Activated T-helper 1 cell treated with anti-CD3 and anti-CD28 coated beads, Interleukin-2, amount 50 U/mL, for 16 hours (primary cell): ENCODE measurements at places on chromosomes 3 and 15.

- no peak for DNase-seq
Measured at GRCh38 chr3:120472121-120472844, 21.5 kb upstream of the FSTL1 start.

DNA sequence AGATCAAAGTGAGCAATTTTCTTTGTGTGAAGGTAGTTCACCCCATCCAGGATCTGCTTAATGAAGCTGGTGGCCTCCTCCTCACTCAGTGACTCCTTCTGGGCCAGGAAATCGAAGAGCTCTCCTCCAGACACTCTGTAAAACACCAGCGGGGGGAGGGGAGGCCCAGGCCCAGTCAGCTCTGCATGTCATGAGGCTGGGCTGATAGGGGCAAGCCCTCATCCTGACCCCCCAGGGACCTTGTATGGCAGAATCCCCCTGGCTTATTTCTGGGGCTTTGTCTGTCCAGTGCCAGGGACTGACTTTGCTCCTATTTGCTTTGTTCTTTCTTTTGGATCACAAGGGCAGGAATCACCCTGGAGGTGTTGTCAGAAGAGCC, 74.9 kb downstream of the DAPK2 start:
- DNase-seq: peak; percentile 20

DNA sequence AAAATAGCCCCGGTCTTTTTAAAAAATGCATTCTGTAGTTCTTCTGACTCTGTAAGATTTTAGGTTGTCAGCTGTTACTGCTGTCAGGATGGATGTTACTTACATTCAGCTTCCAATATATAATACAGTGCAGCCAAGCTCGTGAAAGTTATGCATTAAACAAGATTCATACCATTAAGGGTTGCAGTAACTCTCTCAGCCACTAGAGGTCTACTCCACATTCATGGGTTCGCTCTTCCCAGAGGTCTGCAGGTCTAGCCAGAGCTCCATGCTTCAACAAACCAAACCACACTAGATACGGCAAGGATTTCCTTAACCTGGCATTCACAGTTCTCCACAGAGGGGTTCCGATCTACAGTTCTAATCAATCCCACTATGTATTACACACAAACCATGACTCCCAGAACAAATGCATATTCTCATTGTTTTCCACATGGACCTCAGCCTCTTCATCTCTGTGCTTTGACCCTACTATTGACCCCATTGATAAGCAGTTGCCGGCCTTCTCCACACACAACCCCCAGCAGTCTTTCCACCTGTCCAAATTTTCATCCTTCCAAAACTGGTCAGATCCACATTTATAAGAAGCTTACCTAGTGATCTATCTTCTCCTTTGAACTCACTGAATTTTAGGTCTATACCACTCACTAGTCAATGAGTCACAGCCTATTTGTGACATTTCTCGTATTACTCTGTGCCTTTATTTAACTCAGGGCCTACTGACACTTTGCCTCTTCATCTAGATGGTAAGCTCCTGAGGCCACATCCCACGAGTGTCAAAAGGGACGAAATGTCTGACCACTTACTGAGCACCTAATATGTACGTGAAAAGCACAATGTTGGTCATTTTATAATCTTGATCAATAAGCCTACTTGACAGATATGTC, 33.7 kb downstream of the RORA start:
- DNase-seq: no peak

DNA sequence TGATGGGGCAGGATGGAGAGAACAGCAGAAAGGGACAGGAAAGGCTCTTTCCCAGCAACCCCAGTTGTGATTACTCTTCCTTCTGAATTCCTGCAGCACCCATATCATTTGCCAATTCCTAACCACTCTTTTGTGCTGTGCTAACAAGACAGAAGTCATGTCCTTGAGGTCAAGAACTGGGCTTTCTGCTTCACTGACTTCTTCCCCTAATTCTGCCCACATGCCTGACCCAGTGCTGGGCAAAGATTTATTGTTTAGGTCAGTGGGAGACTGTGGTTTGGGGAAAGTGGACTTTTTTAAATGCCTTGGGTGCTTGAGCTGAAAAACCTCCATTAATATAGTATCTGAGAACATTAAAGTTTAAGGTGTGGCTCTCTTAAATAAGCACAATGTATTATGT, 4.2 kb upstream of the EFCAB12 start:
- DNase-seq: no peak

GRCh38 chr3:165125836-165126235, 47.5 kb upstream of the SI start:
- DNase-seq: no peak

DNA sequence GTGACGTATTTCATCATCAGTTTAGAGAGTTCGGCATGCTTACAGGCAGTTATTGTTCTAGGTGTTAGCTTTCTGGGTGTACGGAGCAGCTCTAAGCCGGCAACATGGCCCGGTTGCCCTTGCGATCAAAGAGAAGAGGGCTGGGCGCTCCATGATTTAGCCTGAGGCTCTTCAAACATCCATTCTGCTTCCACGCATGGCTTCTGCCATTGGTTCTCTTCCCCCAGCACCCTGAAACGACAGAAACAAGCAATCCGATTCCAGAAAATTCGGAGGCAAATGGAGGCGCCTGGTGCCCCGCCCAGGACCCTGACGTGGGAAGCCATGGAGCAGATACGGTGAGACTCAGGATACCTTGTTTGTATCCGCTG, 574 bp downstream of the NGRN start:
- DNase-seq: peak; percentile 16

DNA sequence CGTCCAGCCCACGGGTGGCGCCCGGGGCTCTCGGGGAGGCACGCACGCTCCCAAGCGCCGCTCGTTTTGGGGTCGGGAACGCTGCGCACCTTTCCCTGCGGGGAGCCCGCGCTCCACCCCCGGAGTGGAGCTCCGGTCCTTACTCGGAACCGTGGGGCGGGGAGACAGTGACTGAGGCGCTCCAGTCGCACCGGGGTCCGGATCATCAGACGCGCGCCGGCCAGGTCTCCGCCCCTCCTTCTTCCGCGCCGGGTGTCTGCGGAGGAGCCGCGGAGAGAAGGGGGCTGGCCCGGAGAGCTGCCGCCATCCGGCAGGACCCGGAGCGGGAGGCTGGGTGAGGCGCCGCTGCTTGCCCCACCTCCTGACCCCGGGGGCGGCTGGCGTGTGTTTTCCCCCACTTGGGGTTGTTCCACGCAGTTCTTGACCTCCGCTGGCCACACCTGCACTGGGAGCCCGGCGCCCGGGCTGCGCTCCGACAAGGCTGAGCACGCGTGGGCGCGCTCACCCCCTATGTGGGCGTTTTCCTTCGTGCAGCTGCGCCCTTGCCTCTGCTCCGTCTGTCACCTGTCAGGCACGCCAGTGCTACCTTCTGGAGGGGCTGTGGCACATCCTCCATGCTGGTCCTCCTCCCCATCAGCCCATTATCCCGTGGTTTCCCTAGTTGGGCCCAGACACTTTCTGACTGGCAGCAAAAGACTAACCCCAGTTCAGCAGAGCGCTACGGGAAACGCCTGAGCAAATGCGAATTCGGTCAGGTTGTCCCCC, at the start of gene MCF2L2:
Gene MCF2L2, minus strand, starts transcription at position 173 of the 765 bp plus-strand sequence. CDS start 642 bp downstream, outside the sequence.
- peak; percentile 46 for DNase-seq

DNA sequence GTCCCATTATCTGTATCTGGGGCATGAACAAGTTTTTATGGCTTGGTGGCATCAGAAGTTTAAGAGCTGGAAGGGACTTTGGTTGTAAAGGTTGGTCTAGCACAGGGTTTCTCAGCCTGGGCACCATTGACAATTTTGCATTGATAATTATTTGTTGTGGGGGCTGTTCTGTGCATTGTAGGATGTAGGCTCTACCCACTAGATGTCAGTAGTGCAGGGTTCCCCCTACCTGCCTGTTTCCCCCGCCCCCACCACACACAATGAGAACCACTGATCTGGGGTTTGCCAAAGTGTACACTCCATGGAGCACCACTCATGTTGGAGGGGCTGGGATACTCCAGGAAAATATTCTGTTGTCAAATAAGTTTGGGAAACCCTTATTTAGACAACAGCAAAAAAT, 42.7 kb downstream of the PLCL2 start:
- DNase-seq: no peak

GRCh38 chr3:8776406-8776805, 7.0 kb upstream of the OXTR start:
- DNase-seq: no peak

DNA sequence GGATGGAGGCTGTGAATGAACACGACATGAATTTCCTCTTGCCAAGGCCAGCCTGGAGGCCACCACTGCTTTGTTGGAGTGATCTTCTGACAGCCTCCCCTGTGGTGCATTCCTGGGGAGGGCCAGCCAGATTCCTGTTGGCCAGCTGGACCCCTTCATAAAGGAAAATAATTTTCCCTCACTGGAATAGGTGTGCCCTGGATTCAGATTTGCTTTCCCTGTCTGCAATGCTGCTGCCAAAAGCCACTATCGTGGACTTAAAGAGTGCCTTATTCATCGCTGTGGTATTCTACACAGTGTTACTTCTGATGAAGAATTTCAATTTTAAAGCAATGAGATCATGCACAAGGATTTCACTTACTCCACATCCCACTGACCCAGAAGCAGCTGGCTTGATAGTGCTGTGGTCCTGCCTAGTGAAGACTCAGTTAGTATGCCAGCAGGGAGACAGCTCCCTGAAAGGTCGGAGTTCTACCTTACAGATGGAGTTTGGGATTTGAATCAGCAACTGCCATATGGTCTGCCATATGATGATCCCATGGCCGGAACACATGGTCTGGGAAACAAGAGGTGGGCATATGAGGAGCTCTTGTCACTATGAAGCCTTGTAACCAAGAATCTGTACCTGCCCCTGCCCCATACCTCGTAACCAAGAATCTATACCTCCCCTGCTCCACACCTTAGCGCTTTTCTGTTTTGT, 145.2 kb downstream of the KLF13 start:
- no peak for DNase-seq

DNA sequence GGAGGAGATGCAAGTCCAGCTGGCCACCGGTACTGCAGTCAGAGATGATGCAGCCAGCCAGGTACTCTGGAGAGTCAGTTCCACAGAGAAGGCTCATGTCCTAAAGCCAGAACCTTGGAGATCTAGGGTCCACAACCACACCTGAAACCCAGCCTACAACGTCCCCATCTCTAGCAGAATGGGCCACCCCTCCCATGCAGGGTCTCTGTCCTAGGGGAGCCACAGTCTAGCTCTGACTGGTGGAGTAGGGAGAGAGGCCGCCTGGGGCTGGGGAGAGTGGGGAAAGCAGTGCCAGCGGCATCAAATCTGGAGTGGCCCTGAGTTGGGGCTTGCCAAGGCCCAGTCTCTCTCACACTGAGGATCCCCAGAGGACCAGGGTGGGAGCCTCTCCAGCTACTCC, 43.5 kb downstream of the PTH1R start:
- no peak for DNase-seq

GRCh38 chr3:191499307-191500080, 38.5 kb downstream of the PYDC2 start:
- DNase-seq: no peak

- DNase-seq: no peak
Measured at GRCh38 chr3:2465842-2466241, 367.2 kb downstream of the CNTN4 start.

DNA sequence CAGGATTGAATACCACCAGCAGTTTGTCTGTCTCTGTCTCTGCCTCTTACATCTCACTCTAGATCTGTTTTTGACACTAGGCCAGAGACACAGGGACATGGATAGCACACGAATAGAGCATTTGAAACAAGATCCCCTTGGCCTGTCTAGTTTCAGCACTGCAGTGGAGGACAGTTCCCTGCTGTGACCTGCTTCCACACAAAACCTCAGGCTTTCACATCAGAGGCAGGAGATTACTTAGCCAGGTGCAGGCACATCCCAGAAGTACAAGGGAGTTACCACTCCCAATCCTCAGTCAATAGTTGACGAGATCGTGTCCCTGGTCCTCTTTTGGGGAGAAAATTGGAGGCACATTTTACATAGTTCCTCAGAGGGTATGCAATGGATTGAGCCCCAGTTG, 34.0 kb upstream of the CCK start:
- no peak for DNase-seq

DNA sequence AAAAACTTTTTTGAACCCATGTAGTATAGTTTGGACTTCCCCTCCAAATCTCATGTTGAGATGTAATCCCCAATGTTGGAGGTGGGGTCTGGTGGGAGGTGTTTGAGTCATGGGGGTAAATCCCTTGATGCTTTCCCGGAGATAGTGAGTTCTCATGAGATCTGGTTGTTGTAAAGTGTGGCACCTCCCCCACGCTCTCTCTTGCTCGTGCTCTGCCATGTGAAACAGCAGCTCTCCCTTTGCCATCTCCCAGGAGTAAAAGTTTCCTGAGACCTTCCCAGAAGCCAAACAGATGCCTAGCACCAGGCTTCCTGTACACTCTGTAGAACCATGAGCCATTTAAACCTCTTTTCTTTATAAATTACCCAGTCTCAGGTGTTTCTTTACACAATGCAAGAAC, 16.0 kb upstream of the RNU6-1 start:
- no peak for DNase-seq

DNA sequence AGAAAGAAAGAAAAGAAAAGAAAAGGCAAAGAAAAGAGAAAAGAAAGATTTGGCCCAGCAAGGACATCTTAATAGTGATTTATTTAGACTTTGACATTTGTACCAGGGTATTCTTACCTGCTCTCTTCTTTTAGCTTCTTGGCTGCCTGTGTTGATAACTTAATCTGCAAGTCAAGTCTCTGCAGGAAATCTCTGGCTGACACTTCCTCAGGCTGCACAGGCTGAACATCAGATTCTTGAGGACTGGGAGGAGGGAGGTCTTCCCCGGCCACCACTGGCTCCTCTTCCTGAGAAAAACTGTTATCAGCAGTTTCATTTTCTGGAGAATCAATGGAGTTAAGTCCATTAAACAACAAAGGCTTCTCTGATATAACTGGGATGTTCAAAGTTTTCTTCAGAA, 12.8 kb downstream of the LYSMD2 start:
- DNase-seq: no peak

DNA sequence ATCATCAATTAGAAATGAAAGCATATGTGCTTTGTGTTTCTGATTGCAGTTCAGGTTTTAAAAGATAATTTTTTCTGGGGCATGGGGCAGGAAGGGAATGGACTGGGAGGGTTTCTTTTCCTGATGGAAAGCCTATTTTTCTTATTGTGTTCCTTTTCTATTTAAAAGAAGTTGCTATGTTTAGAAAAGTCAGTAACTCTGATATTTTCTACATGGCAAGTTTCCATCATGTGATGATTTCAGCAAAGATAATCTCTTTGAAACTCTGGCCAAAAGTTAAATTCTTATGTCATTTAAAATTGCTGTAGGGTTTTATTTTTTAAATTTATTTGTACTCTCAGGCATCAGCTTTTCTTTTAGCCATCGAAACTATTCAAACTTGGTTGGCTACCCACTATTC, 601.2 kb downstream of the FOXP1 start:
- no peak for DNase-seq

DNA sequence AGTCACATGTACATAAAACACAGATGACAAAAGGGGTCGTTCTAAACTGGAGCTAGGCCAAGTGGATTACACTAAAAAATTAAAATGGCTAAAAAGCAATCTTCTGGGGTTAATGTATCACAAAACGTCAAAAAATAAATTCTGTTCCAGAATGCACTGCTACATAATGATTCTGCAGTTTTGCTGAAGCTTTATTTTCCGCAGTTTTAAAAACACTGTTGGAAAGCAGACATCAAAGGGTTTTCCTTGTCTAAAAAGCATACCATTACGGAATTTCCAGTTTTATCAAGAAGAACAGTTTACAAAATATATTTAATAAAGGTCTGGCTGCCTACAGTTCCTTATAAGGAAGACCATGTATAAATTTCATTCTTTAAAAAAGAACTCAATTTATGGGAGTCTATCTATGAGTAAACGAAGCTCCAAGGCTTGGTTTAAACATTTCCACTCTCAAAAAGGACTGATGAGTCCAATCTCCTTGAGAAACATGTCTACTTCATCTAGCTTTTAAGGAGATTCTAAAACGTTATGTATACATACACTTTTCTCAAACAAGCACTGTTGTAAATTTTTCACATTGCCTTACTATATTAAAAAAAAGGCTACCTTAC, 1.3 kb downstream of the DMXL2 start:
- no peak for DNase-seq
